ENCODE measurements at places on chromosomes 5 and 9. TPM values are rescaled to one million over a fixed set of nuclear protein-coding genes. Genes with fewer than 3 reads are reported as not detected.

GRCh38 chr9:37574241-37574721 is 1.9 kb downstream of the FBXO10 start:
- no peak for DNase-seq

DNA sequence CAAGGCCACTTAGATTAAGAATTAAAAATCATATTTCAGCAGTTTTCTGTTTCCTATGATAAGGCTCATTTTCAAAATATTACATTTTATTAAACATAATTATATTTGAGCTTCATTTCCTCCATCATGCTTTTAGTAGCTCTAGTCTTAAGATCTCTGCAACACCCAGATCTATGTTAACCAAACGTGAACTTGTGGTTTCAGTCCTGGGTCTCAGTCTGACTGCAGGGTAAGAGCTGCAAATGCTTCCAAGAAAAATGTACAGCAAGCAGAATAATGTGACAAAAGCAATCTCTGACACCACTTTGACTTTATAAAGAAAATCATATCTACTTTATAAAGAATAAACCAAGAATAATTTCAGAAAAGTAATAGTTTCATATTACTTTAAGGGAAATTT is 512.4 kb downstream of the SEMA5A start:
- DNase-seq: no peak

DNA sequence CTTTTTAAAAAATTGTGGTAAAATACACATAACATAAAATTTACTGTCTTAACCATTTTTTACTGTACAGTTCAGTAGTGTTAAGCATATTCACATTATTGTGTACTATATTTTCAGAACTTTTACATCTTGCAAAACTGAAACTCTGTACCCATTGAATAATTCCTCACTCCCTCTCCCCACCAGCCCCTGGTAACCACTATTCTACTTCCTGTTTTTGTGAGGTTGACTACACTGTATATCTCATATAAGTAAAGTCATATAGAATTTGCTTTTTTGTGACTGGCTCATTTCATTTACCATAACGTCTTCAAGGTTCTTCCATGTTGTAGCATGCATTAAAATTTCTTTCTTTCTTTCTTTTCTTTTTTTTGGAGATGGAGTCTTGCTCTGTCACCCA is 87.0 kb downstream of the LNPEP start:
- DNase-seq: no peak

FCN1 gene
- not detected for total RNA-seq

DNA sequence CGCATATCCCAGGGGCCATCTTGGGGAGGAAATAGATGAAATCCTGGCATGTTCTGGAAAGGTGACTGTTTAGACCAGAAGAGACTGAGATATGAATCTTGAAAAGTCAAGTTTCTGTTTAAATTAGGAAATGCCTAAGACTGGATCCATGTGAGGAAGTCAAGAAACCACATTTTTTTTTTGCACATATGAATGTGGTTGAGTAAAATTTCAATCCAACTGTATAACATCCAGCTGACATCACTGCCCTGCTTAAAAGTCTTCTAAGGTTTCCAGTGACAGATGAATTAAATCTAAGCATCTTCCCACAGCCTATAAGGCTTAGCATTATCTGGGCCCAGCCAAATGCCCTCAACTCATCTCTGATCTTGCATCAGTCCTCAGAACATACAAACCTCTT is 47.7 kb upstream of the TCERG1 start:
- DNase-seq: no peak

- DNase-seq: no peak
These were observed 38.5 kb downstream of the FBXL7 start for GRCh38 chr5:15538516-15538915.

GRCh38 chr5:92467695-92468094 is 1084.6 kb upstream of the ARRDC3 start:
- no peak for DNase-seq

PDE6A gene
- not detected for total RNA-seq

FXN gene
- total RNA-seq: 2.9 TPM
